ENCODE measurements at places on chromosomes 7 and 10.

GRCh38 chr7:102042016-102042656 lies 224.7 kb downstream of the CUX1 start:
- DNase-seq = no peak

DNA sequence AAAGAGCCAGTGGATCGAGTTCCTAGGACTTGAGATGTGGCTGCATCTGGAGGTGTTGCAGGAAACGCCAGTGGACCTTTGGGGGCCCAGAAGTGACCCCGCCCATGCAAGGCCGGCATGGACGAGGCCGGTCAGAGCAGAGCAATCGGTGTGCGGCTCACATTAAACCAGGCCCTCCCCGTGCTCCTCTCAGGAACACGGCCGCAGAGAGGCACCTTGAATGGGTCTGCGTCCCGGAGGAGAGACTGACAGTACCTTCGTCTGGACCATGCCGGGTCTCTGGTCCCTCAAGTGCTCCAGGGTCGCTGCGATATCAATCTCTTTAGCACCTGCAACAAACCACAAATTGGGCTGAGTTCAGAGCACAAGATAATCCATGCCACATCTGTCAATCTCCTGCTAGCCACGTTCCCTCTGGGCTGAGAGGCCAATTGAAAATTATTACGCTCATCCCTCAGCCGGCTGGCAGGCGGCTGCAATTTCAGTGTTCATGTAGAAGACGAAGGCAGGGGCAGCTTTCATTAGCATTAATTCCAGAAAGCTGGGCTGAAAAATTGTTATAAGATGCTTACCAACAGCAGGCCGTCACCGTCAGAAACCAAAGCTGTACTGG lies 212.0 kb downstream of the DNAJB6 start:
- no peak for DNase-seq

- no peak for DNase-seq
These were observed 361.5 kb downstream of the FRMD4A start for GRCh38 chr10:13969118-13969791.

- no peak for DNase-seq
These were observed 194.1 kb downstream of the CREB5 start for GRCh38 chr7:28606421-28606820.

DNA sequence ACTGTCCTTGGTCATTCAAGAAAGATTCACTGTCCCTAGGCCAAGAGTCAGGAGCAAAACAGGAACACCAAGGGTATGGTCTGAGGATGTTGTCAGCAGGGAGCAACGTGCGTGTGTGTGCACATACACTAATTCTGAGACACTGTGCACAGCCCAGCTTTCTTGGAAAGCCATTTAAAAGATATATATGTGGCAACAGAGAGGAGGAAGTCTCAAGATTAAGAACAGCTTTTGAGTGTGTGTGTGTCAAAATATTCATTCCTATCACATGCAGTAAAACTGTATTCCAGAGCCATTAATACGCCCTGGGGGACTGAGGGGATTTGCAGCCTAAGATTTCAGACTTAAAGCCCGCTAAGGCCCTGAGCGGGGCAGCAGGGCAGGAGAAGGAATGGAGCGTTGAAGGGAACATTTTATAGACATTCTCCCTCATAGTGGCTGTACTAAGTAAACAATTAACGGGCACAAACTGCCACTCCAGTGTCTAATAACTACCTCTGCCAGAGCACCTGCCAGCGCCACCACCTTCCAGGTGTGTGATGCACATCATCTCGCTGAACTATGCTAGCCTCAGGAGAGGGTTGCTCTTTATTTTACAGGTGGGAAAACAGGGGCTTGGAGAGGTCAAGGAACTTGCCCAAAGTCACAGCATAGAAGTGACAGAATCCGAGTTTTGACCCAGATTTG lies 2.0 kb downstream of the NOD1 start:
- DNase-seq = no peak

DNA sequence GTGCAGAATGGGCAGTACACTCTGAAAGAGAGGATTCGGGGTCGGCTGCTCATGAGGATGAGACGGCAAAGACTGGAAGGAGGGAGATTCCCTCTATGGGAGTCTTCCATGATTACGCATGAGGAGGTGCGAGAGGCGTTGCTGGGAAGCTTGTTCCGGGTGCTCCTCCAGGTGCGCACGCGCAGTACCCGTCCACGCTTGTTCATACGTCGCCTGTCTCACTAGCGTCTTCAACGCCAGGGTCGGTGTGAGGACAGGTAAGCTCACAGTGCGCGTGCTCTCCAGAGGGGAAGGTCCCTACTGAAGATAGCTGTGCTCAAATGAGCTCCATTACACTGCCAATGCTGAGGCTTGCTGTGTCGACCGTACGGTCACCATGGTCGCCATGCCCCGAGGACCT lies 39.3 kb upstream of the BNIP3 start:
- DNase-seq = no peak

DNA sequence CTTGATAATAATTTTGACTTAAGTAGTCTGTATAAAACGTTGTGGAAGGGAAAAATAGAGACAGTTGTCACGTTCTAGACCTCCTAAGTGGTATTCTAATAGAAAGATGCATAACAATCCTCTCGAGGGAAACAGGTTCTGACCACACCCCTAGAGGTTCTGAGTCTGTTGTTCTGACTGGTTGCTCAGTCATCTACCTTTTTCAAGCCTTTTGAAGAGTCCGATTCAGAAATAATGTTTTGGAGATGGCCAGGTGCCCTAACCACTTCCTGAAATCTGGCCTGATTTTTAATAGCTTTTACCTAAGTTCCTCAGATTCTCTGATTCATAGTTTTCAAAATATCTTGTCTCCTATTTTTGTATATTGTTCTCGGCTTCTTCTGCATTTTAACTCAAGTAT lies 175.6 kb downstream of the HDAC9 start:
- no peak for DNase-seq

DNA sequence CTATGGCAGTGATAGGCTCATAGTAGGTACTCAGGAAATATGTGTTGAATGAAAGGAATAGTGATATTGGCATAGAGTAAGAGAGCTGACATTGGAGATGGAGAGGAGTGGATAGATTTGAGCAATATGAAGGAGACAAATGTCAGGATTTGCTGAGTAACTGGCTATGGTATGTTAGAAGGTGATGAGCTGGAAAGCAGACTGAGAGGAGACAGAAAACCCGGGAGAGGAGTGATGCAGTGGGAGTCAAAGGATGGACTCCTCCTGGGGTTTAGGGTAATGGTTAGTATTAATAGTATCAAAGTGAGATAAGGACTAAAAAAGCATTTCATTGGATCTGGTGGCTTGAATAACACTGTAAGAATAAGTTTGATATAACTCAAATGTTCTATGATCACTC lies 64.8 kb downstream of the CD36 start:
- no peak for DNase-seq

- no peak for DNase-seq
These were observed 43.8 kb downstream of the ETV1 start for GRCh38 chr7:13945670-13946069.

GRCh38 chr10:112333452-112333851 lies 40.5 kb upstream of the ACSL5 start:
- no peak for DNase-seq

DNA sequence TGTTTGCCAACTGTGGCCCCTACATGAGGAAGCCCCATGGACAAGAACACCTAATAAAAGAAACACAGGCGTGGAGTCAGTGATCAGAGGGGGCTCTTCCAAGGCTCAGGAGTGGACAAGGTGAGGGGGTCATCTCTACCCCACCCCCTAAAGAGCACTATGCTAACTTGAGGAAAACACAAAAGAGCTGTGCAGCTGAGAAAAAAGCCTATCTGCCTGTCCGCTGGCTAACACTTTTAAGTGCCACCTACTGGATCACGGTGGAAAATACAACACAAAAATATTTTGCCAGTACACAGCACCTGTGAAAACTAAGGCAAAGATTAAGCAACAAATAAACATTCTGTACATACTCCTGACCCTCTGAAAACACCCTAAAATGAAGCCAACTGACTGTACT lies 53.1 kb upstream of the COBL start:
- no peak for DNase-seq

- DNase-seq = no peak
These were observed 108.0 kb downstream of the SDK1 start for GRCh38 chr7:3408814-3409595.

- DNase-seq = no peak
These were observed 451.4 kb upstream of the VSTM2A start for GRCh38 chr7:54090652-54091213.

- DNase-seq = no peak
These were observed 131.1 kb upstream of the PTPRZ1 start for GRCh38 chr7:121741896-121742295.

GRCh38 chr7:102836977-102837376 lies 75.8 kb upstream of the LRRC17 start:
- DNase-seq = no peak

DNA sequence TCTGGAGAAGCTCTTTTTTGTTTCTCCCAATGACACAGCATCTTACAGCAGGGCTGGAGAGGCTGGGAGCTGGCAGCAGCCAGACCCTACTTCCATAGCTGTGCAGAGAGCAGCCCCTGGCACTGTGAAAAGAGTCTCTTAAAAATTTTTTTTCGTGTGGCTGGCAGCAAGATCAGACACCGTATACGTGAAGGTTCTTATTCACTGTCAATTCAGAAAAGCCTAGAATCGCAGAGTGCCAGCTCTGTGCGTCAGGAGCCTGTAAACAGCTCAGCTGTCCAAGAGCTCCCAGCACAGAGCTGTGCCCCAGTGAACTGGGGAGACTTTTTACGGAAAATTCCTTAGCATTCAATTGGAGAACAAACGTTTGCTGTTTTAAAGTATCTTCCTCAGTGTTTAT lies 6.5 kb downstream of the BAG3 start:
- DNase-seq = no peak

GRCh38 chr7:131094685-131095084 lies 233.0 kb upstream of the MKLN1 start:
- DNase-seq = no peak

- no peak for DNase-seq
These were observed 75.7 kb downstream of the DNAJC1 start for GRCh38 chr10:21927631-21928353.

- no peak for DNase-seq
These were observed 92.2 kb upstream of the DDC start for GRCh38 chr7:50657341-50657873.

DNA sequence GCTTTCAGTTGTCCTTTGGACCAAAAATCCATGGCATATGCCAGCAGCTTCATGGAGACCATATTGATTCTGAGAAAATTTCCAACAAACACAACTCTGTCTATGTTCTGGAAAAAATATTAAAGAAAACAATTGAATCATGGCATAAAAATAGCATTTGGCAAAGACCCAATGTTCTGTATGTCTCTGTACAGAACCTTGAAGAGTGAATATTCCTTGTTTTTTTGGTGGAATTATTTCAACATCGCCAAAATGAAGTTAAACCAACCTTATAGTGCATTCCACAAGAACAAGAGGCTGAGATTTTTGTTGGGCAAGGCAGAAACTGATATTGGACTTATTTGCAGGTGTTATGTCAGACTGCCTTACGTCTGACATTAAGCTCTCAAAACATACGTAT lies 53.3 kb upstream of the SLC16A12 start:
- no peak for DNase-seq

DNA sequence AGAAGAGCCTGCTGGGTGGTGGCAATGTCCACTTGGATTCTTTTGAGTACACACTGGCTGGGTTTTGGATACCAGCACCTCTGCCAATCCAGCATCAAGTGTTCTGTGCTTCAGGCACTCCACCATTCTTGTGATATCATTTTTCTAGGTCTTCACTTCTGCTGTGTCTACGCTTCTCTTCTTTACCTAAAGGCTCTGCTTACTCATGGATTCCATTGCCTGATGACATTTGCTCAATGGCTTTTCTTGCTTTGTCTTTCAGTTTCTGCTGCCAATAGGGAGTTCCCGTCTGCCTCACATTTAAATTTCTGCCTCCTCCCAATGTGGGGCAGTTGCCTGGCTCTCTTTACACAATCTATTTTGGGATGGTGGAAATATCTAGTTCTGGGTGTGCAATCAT lies 12.7 kb upstream of the PAPSS2 start:
- DNase-seq = no peak

DNA sequence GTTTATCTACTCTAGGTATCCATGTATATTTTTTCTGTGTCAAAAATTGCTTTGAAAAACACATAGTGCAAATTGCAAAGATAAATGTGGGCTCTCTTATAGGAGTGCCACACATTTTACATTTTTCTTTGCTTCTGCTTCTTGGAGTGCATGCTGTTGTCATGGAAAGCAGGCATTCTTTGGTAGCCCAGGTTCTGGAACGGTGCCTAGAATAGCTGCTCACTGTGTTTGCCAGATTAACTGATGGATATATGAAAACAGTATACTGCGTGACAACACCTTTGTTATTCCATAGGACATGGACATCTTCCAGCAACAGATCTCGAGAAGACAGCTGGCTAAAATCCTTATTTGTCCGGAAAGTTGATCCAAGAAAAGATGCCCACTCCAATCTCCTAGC lies 13.4 kb downstream of the NIPSNAP2 start:
- DNase-seq = no peak

DNA sequence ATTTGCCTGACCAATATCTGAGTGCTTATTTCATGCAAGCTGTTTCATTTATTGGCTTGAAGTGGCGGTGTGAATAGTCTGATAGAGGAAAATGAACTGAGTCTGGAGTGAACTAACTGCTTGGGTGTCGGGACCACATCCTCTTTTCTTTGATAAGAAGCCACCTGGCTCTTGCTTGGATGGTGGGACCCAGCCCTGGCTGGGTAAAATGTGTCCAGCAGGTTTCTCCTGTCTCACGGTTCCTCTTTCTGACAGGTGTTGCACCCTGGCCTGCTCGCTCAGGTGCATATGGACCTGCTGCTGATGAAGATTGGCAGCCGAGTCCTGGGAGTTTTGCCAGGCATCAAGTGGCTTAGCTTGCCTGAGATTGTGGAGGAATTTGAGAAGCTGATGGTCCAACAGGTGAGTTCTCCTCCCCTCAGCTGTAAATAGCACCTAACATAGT lies 1.6 kb downstream of the ADCK2 start:
- DNase-seq = no peak

- no peak for DNase-seq
These were observed 808 bp downstream of the C10orf71 start for GRCh38 chr10:49299816-49300139.

- DNase-seq = no peak
These were observed 10.9 kb downstream of the RNF32 start for GRCh38 chr7:156651474-156651873.

GRCh38 chr7:152329469-152329868 lies 106.3 kb downstream of the KMT2C start:
- no peak for DNase-seq

- DNase-seq = no peak
These were observed 428.9 kb downstream of the PCDH15 start for GRCh38 chr10:54372179-54372578.

DNA sequence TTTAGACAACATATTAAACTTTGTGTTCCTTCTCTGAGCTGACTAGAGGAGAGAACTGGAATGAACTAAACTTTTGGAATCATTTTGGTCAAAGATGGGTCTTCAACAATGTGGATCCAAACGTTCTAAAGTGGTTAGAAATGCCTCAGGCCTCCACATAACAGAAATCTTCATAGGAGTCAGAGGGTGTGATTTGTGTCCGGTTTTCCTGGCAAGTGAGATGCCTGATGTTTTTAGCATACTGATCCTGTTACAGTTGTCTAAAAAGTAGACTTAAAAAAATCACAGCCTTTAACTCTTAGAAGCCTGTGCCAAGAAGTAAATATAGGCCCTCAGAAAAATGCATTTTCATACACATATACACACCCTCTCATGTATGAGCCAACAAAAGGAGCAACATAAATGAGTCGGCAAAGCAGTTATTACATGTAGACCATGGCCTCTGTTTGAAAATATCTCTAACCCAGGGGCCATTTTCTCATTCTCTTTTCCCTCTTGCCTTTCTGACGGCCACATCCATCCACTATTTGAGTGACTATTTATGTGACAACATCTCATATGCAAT lies 64.5 kb downstream of the ST7 start:
- DNase-seq = no peak

- DNase-seq = no peak
These were observed 219.8 kb upstream of the SMIM30 start for GRCh38 chr7:113338071-113338696.

All from CD4-positive, alpha-beta T cell treated with Interleukin-15 for 4 hours (primary cell).